ENCODE measurements at places on chromosomes 5 and 9. TPM values are rescaled to one million over a fixed set of nuclear protein-coding genes. Genes with fewer than 3 reads are reported as not detected.

The PCDHB11 gene
- 0.06 TPM for total RNA-seq

The ADAMTSL2 gene
- not detected for total RNA-seq

The GDNF gene
- total RNA-seq: 0.23 TPM

The IQGAP2 gene
- total RNA-seq: 0.80 TPM

The HTR1A gene
- not detected for total RNA-seq

The UNC13B gene
- total RNA-seq: 19.6 TPM

The CLIC3 gene
- total RNA-seq: 2.4 TPM

The RAB3C gene
- not detected for total RNA-seq

The CCDC152 gene
- total RNA-seq: 2.7 TPM

The DEPDC1B gene
- 38.6 TPM for total RNA-seq

The FOXD4 gene
- total RNA-seq: 0.07 TPM

The ZNF454 gene
- total RNA-seq: 1.7 TPM

The MARVELD2 gene
- 13.1 TPM for total RNA-seq

Measured in epithelial cell of proximal tubule (primary cell).